Fibroblast of gingiva (primary cell): ENCODE measurements at places on chromosomes 2 and 18.

DNA sequence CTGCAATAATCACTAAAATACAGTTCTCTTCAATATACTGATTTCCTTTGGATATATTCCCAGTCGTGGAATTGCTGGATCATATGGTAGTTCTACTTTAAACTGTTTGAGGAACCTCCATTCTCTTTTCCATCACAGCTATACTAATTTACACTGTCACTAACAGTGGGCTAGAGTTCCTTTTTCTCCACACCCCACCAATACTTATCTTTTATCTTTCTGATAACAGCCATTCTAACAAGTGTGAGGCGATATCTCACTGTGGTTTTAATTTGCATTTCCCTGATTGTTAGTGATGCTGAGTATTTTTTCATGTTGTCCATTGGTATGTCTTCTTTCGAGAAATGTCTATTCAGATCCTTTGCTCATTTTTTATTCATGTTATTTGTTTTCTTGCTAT is 68.4 kb downstream of the CERKL start:
- no peak for DNase-seq

DNA sequence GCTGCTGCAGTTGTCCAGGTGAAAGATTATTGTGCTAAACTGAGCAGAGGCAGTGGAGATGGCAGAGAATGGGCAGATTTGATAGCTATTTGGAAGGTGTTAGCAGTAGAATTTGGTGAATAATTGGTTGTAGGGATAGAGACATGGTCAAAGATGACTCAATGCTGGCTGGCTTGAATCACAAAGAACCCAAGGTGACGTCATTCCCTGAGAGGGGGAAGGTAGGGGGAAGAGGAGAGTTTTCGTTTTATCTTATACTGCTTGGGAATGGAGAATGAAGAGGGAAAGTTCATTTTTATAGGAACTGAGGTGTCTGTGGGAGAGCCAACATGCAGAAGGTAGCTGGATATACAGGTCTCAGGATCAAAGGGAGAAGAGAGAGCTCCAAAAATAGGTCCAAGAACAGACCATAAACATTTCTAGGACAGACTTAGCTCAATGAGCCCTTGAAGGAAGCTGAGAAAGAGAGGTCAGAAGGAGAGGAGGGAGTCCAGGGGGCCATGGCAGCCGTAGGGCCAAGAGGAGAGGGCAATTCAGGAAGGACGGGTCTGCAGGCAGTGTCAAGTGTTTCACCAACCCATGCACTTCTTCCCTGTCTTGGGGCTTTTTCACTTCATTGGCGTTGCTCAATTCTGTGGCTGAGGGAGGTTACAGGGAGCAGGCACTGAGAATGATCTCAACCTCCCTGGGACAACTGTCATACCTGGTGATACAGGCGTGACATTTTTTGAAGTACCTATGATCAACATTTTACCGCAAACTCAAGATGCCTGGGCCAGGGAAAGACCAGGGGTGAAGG is 281.3 kb downstream of the TDRD15 start:
- DNase-seq: no peak

- peak; percentile 80 for DNase-seq
Measured at GRCh38 chr2:36650031-36650829, 46.3 kb upstream of the VIT start.

DNA sequence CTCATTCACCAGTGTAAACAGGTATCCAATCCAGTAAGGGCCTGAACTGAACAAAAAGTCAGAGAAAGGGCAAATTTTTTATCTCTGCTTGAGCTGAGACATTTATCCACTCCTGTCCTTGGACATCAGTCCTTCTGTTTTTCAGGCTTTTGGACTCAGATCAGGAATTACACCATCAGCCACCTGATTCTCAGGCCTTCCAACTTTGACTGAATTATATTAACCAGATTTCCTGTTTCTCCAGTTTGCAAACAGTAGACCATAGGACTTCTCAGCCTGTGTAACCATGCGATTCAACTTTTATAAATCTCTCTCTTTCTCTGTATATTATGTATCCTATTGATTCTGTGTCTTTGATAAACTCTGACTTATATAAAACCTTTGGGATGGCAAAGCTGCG is 289.3 kb upstream of the CDH2 start:
- DNase-seq: no peak

DNA sequence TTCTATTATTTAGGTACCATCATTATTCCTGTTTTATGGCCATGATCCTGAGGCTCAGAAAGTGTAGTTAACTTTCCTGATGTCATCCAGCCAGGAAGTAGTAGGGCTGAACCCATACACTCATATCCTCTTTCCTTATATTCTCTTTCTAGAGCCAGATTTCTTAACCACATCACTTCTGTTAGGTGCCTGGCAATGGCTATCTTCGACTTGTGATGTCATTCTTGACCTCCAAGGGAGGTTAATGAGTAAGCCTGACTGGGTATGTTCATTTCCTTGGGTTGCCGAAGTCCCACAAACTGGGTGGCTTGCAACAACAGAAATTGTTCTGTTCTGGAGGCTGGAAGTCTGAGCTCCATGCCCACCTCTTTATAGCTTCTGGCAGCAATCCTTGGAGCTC is 43.4 kb downstream of the ITGB6 start:
- DNase-seq: peak; percentile 26

DNA sequence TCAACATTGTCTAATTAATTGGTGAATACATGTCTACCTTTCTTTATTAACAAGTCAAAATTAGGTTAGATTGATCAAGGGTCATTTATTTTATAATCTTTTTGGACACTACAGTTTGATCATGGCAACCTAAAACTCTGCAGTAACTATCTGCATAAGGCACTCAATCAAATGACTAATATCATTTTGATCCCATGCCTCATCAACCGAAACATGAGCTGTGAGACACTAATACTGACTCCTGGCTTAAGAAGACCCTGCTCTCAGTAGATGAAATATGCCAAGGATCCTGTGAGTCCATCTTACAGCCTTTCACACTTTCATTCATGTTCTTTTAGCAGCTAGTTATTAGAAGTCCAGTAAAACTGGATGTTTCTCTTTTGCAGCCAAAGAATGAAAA is 169.4 kb upstream of the CAVIN2 start:
- no peak for DNase-seq

GRCh38 chr18:341102-341501 is 73.3 kb upstream of the THOC1 start:
- no peak for DNase-seq

DNA sequence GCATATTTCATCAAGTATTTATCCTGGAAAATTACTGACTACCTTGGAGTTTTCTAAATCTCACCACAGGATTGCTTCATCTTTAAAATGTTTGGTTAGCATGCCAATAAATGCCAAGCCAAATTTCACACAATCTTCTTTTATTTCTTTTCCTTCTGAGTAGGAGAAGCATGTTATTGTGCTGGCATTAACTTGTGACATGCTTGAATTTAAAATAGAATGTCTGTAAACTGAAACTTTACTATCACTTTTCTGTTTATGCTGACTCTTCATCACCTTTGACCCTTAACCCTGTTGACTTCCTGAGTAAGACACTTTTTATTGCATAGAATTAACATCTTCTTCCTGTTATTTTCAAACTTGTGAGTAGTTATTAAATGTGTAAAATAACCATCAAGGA is 56.2 kb upstream of the LRRTM4 start:
- DNase-seq: no peak

DNA sequence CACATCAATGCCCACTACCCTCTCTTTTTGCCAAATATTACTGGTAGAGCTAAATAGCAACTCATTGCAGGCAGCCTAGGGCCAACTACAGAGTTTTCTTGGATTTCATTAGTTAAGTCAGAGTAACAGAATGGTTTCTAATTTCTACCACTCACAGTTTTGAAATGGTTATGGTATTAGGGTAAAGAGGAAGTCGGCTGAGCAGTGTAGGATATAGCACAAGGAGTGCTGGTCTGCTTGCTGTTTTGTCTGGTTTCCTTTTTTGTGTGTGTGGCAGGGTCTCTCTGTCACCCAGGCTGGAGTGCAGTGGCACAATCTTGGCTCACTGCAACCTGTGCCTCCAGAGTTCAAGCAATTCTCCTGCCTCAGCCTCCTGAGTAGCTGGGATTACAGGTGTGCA is 289.2 kb upstream of the CCDC68 start:
- no peak for DNase-seq

- peak; percentile 40 for DNase-seq
Measured at GRCh38 chr2:55948176-55948923, 24.8 kb upstream of the EFEMP1 start.

- no peak for DNase-seq
Measured at GRCh38 chr2:133315280-133315679, 253.0 kb downstream of the NCKAP5 start.

- peak; percentile 28 for DNase-seq
Measured at GRCh38 chr2:161414042-161415033, 1.8 kb upstream of the TBR1 start.

GRCh38 chr2:233112329-233112728 is 52.2 kb downstream of the INPP5D start:
- DNase-seq: no peak

DNA sequence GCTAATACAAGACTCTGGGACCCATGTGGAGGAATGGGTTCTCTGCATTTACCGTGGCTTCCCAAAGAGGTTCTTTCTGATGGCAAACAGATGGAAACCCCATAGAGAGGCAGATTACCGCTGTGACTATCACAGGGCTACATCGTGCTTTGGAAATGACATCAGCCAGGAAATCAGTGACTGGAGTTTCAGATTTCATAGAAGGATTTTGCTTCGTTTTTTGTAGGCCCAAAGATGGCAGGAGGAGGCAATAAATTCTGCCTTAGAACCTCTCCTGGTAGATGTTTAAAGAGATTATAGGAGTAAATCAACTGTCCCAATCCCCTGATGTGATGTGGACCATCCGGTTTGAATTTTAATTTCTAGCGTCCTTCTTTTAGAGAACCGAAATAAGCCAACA is 214.1 kb downstream of the AGPS start:
- no peak for DNase-seq

GRCh38 chr18:26432651-26433424 is 115.5 kb downstream of the KCTD1 start:
- DNase-seq: no peak

DNA sequence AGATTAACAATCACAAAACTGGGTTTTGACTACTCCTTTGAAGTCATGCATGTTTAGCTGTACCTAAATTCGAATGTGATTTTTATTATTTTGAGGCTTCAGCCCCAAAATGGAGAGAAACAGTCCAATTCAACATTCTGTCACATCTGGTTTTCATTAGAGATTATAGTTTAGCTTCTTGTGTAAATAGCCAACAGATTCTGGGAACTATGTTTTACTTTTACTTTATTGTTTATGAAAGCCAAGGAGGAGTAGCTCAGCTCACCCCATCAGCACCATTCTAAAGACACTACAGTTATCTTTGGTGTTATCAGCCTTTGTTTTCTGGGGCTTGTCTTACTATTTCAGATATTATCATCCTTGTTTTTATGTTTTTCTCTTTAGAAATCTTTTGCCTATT is 465.0 kb upstream of the CWC22 start:
- DNase-seq: peak; percentile 67

GRCh38 chr2:111896576-111896975 is 1.8 kb upstream of the MERTK start:
- no peak for DNase-seq

DNA sequence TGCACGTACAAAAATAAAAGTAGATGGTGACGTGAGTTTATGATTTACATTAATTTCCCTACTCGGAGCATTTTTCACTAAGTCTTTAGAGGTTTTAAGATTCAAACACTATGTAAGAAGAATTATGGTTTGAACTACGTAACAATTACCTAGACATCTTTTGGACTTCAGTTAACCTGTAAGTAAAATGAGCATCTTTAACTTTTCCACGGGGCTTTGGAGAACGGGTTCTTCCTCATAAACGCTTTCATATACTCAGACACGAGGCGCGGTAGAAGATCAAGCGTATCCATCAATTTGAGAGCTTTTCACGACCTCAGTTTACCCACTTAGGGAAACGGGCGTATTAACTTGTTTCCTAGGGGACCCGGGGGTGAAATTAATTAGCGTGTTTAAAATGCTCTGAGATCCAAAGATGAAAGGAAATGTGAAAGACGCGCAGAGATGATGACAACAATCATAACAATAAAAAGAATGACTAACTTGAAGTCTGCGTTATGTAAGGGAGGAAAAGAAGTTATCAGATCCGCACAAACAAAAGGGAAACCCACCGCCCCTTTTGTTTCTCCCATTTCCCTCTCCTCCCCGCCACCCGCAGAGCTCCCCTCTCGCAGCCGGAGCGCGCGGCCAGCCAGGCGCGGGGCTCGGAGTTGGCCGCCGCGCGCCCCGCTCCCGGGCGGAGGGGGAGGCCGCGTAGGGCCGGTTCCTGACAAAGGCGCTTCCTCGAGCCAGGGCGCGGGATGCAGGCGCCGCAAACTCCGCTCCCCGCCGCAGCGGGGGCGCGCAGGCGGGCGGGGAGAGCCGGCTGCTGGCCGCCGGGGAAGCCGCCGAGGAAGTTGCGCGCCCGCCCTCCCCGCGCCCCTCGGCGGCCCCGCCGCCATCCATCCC is 807 bp downstream of the PELI1 start:
- DNase-seq: peak; percentile 27

GRCh38 chr2:201191132-201191875 is 8.4 kb downstream of the CASP10 start:
- DNase-seq: no peak
